ENCODE measurements at places on chromosomes 16 and 17.

DNA sequence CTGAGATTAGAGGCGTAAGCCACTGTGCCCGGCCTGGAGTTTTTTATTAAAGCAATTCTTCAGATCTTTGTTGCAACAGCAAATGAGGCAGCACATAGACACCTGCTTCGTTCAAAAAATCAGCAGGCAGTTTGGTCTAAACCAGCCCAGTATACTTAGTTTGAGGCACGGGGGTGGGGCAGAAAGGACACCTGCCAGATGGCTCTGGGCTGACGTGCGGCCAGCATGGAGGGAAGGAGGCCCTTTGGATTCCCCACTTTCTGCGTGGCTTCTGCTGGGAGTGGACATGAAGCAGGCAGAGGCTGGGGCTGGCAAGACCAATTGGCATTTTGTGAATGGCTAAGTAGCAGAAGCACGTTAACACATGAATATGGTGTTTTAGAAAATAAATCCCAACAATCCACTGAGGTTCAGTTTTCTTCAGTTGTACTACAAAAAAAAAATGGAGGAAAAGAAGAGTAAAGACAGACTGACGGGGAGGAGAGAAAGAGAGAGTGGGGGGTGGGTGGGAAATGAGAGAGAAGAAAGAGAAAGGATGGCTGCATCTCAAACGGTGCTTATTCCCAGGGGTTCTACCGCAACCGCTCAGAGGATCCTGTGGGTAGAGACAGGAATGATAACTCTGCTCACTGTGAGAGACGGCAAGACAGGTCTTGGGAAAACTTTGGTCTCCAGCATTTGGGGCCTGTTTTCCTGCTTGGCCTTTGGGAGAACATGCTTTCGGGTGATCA, 16.3 kb downstream of the C16orf46 start:
- DNase-seq: no peak

DNA sequence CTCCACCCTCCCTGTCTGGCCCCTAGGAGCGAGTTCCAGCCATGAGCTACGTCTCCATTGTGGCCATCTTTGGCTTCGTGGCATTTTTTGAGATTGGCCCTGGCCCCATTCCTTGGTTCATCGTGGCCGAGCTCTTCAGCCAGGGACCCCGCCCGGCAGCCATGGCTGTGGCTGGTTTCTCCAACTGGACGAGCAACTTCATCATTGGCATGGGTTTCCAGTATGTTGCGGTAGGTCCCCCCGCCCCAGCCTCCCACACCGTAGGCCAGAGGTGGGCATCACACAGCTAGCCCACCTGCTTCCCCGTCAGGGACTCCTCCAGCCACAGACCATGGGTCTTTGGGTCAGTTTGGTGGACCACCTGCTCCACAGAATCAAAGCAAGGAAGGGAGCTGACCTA, 4.2 kb downstream of the SLC2A4 start:
- DNase-seq: no peak

DNA sequence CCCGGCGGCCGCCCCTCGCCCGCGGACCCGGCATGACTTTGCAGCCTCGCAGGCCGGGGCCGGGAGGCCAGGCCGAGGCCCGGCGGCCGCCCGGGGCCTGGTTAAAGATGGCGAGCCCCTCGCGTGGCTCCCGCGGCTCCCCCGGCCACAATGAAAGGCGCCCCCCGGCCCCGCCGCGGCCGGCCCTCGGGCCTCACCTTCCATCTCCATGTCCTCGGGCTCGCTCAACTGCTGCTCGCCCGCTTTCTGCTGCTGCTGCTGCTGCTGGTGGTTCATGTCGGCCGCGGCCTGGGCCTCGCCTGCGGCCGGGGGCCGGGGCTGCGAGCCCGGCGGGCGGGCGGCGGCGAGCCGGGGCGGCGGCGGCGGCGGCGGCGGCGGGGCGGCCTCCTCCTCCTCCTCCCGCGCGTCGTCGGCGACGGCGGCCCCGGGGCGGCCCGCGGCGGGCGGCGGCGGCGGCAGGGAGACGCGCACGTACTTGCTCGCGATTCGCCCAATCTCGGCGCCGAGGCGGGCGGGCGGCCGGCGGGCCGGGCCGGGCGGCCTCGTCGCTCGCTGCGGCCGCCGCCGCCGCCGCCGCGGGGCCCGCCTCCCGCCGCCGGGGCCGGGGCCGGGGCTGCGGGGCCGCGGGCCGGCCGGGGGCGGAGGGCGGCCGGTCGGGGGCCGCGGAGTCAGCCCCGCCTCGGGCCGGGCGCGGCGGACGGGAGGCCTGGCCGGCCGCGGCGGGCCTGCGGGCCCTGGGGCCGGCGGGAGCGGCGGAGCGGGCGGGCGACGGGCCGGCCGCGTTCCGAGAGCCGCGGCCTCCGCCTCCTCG, 491 bp downstream of the USP7 start:
- no peak for DNase-seq

- no peak for DNase-seq
These were observed 13.3 kb downstream of the WFIKKN2 start for GRCh38 chr17:50848711-50849110.

DNA sequence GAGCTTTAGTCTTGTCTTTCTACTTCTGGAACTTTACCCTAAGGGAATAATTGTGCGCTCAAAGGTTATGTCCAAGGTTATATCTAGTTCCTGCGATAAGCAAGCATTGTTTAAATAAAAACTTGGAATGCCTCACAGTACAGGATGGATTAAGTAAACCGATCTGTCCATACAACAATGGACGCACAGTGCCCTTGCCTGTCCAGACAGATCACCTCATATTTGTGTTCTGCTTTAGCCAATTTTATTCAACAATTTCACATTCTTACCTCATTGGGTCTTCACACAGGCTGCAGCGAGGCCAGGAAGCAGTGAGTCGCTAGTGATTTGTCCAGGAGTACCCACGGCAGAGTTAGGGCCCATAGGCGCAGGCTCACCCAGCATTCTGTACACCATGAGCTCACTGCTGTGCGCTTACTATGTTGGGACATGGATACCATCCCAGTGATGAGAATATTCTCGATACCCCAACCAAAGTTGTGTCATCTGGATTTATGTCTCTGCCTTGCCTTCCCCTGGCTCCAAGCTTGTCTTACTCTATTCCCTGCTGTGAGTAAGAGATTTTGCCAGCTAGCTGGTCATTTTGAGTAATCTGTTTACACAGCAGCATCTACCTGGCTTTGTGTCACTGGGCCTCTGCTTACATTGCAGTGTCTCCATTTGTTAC, 39.8 kb downstream of the USP43 start:
- DNase-seq: no peak

DNA sequence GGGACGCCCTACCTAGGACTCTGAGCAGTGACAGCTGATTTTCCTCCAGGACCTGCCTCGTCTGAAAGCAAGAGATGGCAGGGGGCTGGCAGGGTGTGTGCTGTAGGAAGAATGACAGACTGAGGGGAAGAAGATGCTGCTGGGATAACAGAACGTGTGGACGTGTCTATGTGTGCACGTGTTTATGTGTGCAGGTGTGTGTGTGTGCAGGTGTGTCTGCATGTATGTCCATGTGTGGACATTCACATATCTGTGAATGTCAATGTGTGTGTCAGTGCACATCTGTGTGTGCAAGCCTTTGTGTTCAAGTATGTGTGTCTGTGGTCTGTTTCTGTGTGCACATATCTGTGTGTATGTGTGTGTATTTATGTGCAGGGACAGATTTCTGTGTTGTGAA, 132.5 kb downstream of the SDK2 start:
- DNase-seq: no peak

DNA sequence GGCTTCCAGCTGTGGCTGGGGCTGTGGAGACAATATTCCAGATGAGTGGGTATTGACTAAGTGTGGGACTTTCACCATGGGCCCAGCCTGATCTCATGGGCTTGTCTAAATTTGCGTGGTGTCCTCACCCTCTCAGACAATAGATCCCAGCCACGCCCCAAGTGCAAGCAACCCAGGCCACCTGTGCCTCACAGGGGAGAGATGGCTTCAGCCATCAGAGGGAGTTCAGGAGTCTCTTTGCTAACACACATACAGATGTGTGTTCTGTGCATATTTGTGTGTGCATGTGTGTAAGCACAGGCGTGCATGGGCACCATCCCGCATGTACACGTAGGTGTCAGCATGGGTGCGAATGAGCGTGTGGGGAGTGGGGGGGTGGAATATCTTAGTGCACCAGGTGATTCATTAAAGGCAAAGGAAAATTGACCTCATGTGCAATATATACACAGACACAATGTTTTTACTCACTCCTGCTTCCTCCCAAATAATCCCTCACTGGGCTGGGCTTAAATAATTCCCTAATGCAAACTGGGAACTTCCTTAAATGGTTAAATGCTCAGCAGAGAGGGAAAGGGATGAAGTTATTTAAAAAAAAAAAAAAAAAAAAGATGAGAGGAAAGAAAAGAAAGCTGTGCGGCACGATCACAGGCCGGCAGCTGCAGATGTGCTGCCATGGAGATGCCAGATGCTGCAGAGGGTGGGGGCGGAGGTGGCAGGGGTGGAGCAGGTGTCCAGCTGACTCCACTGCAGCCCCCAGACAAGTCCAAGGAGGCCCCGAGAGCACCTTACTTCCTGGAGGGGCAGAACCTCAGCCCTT, 24.0 kb upstream of the CDC42EP4 start:
- no peak for DNase-seq

DNA sequence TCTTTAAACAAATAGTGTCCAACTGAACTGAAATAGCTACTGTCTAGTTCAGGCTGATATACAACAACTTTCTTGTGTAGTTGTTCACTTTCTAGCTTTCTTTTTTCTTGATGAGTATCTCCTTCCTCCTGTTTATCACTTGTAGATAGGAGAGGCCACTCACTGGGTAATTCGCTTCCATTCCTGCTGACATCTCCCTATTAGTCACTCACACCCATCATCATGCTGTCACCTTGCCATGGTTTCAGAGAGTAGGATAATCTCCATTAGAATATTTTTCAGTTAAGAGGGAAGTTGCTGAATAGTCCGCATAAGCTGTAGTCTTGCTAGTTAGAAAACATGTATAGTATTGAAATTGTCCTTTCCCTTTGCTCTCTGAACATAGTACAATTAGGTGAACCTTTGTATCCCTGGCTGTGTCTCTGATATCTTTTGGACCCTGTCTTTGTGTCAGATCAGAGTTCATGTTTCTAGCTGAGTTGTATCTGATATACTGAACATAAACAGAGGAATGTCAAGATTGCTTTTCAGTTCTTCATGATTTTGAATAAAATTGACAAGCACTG, 64.4 kb upstream of the RASL10B start:
- no peak for DNase-seq

- DNase-seq: no peak
These were observed at the start of gene ERN2 for GRCh38 chr16:23712976-23713375. Gene ERN2, minus strand, starts transcription at chr16:23713222. Its CDS starts 35 bp downstream, at chr16:23713187.

- peak; percentile 20 for DNase-seq
These were observed 55.0 kb upstream of the CBFA2T3 start for GRCh38 chr16:89031715-89032659.

DNA sequence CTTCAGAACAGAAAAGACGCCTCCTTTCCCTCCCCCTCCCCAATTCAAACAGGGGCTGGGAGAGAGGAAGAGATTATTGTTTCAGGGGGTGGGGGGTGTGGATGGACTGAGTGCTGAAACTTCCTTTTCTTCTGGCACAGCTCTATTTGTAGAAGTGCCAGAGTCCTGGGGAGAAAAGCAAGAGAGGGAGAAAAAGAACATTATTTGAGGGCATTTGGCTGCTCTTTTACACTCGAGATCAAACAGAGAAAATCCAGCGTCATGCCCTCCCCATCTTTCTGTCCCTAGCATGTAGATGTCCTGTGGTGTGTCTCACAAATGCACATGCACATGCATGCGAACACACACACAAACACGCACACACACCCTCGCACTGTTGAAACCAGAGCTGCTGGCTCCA, 13.0 kb downstream of the ARL4D start:
- no peak for DNase-seq

GRCh38 chr17:67574658-67575293, 143.0 kb upstream of the NOL11 start:
- no peak for DNase-seq

- DNase-seq: no peak
These were observed 105.8 kb downstream of the NOG start for GRCh38 chr17:56699186-56699894.

GRCh38 chr17:44952946-44953475, 5.4 kb upstream of the KIF18B start:
- DNase-seq: no peak

DNA sequence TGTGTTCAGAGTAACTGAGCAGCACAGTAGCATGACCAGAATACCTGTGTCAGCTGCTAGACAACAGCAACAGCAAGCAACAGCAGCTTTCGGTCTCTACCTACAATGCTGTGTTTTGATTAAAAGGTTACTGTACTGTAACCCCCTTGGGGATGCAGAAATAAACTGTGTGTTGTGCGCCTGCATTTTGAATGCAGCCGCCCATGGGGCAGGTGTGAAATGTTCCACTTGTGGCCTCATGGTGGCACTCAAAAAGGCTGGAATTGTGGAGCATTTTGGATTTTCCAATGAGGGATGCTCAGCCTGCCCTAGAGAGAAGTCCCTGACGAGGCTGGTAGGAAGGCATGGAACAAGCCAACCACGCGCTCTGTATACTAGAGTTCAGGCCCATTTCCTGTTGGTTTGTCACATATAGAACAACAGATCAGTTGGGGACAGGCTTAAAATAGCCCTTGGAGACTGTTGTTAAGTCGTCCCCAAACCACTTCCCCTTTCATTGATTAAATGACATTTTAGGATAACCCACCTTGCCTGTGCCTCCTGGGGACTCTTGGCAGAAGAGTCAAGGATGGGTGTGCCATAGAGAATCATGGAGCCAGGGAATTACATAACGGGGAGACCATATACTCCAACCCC, 27.1 kb downstream of the SCPEP1 start:
- no peak for DNase-seq

GRCh38 chr17:30210366-30210765, 25.1 kb downstream of the SLC6A4 start:
- no peak for DNase-seq

DNA sequence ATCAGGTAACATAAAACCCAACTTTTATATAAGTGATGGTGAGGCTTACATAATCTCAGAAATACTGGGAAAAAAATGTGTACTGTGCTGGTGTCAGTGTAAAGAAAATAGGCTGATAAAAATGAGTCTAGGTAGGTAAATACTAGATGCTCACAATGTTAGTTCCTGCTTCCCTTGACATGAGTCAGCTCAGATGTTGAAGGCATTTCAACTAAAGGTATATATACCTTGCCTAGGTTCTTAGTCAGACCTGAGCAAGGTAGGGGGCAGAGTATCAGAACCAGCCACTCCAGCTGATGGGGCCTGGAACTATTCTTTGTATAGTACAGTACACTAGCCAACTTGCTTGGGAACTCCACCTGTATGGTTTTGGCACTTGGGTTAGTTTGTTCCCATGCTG, 51.0 kb upstream of the CA10 start:
- DNase-seq: no peak

GRCh38 chr17:39738983-39739884, 1.5 kb downstream of the GRB7 start:
- DNase-seq: no peak

- no peak for DNase-seq
These were observed 1.7 kb upstream of the TMEM97 start for GRCh38 chr17:28317099-28317965.

- no peak for DNase-seq
These were observed 3.3 kb upstream of the AXIN2 start for GRCh38 chr17:65564793-65565192.

Measured in stimulated activated CD8-positive, alpha-beta memory T cell treated with anti-CD3 and anti-CD28 coated beads, Interleukin-7, amount 100 ng/mL, for 24 hours (primary cell).